Occipital lobe (tissue), 3 donors: ENCODE measurements at places on chromosomes 7 and 10.

DNA sequence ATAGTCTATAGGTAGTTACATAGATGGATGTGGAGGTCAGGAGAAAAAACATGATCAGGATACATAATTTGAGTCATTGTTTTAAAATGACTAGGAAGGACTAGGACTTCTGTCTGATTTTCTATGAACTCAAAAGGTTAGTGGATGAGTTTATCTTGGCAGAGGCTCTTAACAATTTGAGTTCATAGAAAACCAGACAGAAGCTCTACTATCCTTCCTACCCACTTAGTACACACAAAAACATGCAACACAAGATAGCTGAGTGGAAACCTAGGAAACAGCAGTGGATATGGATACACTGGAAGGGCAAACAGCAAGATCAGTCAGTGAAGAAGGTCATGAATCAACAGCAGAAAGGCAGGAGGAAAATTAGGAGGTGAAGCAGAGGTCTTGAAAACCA is 84.6 kb downstream of the VPS50 start:
- no peak for DNase-seq

DNA sequence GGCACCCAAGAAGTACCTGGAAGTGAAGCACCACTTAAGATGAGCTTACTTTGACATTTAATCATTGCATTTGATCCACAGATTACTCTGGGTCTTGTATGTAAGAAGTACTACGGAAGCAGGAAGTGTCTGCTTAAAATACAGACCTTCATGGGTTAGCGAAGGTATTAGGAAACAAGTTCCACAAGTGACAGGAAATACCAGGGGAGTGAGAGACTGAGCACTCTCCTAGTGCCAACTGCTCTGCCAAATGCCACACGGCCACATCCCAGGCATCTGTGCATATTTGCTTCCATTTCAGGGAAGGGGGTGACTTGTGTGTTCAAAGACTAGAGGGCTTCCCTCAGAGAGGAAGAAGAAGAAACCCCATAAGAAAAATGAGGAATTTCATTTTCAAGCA is 57.2 kb upstream of the ANK3 start:
- DNase-seq, result no peak

- no peak for DNase-seq
These were observed 219.2 kb upstream of the ZNF32 start for GRCh38 chr10:43867667-43868565.

- no peak for DNase-seq
These were observed 7.1 kb downstream of the NEBL start for GRCh38 chr10:20890009-20890408.

DNA sequence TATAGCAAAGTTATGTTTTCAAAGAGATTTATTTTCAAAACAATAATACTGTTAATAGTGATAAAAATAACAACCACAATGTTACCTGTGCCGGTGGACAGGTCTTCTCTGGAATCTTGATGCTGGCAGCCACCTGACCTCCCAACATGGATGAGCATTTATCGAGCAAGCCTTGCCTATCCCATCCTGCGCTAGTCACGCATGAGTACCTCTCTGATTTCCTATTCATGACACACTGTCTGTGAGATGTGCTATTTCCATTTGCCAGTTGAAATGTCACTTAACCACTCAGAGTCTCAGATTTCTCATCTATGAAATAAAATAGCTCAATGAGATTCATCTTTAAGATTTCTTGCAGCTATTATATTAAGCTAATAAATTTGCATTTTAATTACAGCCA is 341.2 kb upstream of the VWC2 start:
- DNase-seq, result no peak
